Omental fat pad (tissue), 4 donors: ENCODE measurements at places on chromosomes 6 and 20. TPM values are rescaled to one million over a fixed set of nuclear protein-coding genes. Genes with fewer than 3 reads are reported as not detected.

Gene SYTL3
- total RNA-seq, result 16.3 TPM

Gene CAPN11
- 8.4 TPM for total RNA-seq

Gene CDKN1A
- 353 TPM for total RNA-seq

Gene RNGTT
- total RNA-seq, result 12.6 TPM

Gene TNF
- total RNA-seq, result not detected

Gene GPX5
- total RNA-seq, result not detected

Gene HCRTR2
- total RNA-seq, result not detected

Gene CCDC170
- total RNA-seq, result 2.4 TPM

Gene TRIM40
- total RNA-seq, result not detected

Gene RBM24
- total RNA-seq, result 1.8 TPM

Gene KCNK16
- total RNA-seq, result not detected

Gene PTGIS
- 123 TPM for total RNA-seq

Gene TFAP2A
- total RNA-seq, result not detected

Gene PIGT
- 81.5 TPM for total RNA-seq

Gene KCNB1
- total RNA-seq, result 27.5 TPM

Gene WDR27
- total RNA-seq, result 19.9 TPM

Gene TNFRSF6B
- 13.6 TPM for total RNA-seq

Gene RAE1
- 32.9 TPM for total RNA-seq

Gene GLP1R
- total RNA-seq, result not detected

Gene PRIM2
- 6.1 TPM for total RNA-seq

Gene VGLL2
- not detected for total RNA-seq

Gene DACT2
- total RNA-seq, result 1.2 TPM

Gene HSPA12B
- 9.0 TPM for total RNA-seq

Gene ACTL10
- total RNA-seq, result 1.1 TPM

Gene FUT9
- total RNA-seq, result not detected

Gene RBBP8NL
- total RNA-seq, result not detected

Gene ID4
- 8.5 TPM for total RNA-seq
